ENCODE measurements at places on chromosomes 11 and 22.

DNA sequence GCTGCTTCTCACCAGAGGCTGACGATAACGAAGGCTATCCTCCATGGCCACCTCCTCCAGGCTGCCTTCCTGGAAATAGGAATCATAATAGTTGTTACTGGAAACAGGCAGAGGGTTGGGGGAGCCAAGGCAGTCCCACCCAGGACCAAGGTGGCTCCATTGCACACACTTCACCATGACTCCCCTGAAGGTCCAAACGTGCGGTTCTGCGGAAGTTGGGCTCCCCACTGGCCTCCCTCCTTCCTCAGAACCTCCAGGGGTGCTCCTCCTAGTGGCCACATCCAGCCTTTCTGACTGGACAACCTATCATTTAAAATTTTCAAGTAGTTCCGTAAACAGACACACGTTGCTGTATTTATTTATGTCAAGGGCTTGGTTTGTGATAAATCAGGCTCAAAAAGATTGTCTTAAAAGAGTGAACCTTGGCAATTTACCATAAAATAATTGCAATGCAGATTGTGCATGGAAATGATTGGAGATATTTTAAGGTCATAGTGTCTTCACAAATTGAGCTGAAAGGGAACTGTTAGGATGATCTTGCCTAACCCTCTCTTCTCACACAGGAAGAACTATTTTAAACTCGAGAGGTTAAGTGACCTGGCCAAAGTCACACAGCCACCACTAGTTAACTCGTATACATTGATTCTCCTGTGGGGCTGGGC lies 1.4 kb upstream of the TCN2 start:
- DNase-seq = peak; percentile 59

- no peak for DNase-seq
Measured at GRCh38 chr22:22914726-22915669, 27.4 kb downstream of the IGLL5 start.

DNA sequence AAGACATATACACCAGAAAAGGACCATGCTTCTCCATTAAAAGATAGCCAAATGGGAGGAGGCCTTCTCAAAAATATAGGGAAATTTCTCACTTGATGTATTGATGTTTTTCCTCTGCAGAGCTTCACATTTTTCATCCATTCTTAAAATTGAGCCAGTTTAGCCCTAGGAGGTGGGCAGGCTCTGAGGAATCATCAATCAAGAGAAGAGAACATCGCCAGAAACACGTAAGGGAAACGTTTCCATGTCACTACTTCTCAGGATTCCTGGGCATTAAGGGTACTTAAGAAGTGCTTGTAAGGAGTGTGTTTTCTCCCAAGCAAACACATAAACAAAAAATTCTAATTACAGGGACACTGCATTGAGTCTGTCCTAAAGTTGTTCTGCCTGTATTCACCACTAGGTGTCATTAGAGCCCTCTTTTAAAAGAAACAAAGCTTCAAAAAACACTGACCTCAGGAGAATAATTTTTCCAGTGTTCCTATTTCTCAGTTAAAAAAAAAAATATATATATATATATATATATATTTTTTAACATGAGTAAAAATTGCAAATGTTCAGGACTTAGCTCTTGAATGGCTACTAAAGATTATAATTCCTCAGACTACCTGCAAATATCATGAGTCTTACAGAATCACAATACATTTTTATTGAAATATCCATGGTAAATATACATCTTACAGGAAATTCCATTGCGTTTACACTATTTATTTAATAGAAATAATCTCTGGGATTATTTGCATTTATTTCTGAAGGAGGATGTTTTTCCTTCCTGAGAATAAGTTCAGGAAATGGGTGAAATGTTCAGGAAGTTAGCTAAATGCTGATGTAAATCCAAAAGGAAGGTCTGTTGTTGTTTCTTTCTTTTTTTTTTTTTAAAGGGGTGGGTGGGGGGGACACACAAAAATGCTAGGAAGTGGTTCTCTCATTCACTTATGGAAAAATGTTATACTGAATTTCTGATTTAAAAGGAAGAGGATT lies 16.0 kb downstream of the FZD4 start:
- DNase-seq = peak; percentile 70

DNA sequence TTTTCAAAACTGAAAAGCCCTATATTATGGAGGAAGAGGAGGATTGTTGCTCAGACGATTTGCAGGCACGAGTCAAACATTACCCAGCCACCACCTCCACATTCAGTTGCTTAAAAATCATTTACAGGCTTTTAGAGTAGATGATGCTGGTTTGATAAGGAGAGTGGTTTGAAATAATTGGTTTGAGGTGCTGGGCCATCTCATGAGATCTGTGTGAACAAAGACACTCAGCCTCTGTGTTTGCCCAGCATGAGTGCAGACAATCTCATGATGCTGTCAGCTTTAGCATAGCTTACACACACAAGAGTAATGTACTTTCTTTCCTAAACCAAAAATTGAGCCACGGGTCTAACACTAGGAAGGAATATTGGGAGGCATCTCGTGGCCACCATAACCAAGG lies 4.3 kb downstream of the SLC43A3 start:
- no peak for DNase-seq

DNA sequence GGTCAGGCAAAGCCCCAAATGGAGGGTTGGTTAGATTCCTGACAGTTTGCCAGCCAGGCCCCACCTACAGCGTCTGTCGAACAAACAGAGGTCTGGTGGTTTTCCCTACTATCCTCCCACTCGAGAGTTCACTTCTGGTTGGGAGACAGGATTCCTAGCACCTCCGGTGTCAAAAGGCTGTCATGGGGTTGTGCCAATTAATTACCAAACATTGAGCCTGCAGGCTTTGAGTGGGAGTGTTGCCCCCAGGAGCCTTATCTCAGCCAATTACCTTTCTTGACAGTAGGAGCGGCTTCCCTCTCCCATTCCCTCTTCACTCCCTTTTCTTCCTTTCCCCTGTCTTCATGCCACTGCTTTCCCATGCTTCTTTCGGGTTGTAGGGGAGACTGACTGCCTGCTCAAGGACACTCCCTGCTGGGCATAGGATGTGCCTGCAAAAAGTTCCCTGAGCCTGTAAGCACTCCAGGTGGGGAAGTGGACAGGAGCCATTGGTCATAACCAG lies 4.7 kb upstream of the TTC36 start:
- peak; percentile 35 for DNase-seq

DNA sequence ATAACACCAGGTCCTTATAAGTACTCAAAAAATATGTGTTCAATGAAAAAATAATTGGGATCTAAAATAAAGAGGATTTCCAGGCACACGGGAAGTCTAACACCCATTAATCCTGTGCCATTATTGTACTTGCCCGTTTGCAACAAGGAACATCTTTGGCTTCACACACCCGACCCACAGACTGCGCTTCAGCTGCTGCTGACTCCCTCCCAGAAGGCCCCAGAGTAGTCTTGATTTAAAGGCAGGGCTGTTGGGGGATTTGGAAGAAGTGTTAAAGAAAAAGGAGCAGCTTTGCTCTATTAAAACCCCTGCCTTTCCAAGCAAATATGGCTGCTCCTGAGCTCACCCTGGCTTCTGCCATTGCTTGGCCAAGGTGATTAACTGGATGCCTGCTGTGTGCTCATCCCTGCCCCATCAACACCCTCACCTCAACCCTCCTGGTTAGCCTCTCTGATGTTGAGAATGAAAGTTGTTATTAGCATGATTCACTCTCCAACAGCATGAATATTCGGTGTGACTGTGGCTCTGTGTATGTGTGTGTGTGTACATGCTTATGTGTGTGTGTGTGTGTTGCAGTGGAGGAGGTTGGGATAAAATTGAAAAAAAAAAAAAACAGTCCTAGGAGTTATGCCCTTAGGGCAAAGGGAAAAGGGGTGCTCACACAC lies 76.1 kb downstream of the KIRREL3 start:
- no peak for DNase-seq

DNA sequence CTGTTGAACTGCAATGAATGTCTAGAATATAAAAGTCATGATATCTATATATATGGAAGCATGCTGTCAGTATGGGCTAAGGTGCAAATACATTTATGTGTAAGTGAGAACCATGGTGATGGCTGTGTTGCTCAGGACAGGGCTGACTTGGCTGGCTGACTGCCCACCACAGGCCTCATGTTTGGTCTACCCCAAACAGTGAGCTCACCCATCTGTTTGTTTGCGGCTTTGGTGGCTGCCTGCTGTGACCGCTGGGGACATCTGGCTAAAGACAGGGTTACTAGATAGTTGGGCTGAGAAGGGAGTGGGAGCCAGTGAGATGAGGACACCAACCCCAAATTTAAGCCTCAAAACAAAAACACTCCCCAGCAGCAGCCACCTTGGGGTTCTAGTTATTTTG lies 6.3 kb downstream of the CD44 start:
- no peak for DNase-seq

DNA sequence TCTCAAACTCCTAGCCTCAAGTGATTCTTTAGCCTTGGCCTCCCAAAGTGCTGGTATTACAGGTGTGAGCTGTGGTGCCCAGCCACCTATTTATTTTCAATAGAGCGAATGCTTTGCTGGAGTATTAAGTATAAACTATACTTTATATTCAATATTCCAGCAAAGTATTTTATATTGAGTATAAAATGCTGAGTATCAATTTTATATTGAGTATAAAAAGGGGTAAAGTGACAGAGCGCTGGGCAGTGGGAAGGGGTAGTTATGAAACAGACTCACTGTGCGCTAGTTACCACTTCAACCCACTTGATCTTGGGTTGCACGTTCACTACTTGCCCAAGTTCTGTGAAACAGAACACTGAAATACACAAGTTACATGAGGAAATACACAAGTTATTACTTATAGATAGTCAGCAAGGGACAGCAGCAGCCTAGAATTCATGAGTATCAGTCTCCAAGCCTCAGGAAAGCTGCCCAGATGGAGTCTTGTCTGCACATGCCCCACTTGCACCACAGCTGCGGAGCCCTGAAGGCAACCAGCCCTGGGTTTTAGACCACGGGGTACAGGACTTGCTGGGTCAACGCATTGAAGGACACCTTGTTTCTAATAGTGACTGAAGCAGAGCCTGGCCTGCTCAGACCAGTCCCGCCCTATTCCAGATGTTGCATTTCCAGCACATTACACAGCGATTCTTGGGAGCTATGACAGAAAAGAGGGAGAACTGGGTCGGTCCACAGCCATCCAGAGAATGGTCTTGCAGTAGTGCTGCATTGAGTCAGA lies 51.6 kb upstream of the SYT13 start:
- DNase-seq = no peak

Data from RKO (cell line).